ENCODE measurements at places on chromosomes 5 and 9.
A peak's percentile ranks its signal among the peaks of the same experiment; 100 is the strongest.

- DNase-seq: no peak
These were observed 108.1 kb downstream of the GCNT1 start for GRCh38 chr9:76567086-76567485.

GRCh38 chr9:112605518-112605917 is 112.4 kb downstream of the INIP start:
- no peak for DNase-seq

DNA sequence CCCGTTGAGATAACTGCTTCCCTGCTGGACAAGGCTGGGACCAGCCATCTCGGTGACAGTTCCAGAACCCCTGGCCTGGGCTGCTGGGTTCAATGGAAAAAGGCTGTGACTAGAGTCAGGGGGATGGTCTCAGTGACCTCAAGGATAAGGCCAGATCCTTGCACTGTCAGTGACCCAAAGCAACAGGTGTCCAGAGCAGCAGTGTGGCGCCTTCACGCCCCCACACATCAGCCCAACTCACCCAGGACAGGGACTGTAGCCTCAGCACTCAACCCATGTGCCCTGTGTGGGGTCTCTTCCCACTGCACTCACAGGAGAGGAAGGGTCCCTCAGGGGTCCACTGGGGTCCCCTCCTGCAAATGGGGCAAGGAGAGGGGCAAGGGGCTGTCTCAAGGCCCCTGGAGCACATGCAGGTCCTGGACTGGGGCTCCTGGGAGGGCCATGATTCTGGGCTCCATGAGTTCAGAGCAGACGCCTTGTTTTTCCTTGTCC is 698 bp upstream of the LCN2 start:
- DNase-seq: no peak

DNA sequence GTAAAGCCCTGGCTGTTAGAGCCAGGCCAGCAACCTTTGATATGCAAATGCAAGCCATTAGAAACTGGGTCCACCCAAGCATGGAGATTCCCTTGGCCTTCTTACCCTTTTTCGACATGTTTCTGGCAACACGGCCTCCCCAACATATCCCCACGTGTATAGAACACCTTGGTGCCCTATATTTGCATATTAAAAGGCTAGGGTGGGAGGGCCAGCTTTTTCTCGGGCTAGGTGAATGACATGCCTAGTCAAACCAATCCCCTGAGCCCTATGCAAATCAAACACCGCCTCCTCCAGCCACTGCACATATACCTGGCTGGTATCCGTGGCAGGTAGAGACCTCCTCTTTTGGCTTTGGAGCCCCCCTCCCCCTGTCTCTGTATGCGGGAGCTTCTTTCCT is 55.6 kb upstream of the ZFR start:
- peak; percentile 85 for DNase-seq

- DNase-seq: no peak
These were observed 109.8 kb upstream of the ZNF462 start for GRCh38 chr9:106753155-106753671.

DNA sequence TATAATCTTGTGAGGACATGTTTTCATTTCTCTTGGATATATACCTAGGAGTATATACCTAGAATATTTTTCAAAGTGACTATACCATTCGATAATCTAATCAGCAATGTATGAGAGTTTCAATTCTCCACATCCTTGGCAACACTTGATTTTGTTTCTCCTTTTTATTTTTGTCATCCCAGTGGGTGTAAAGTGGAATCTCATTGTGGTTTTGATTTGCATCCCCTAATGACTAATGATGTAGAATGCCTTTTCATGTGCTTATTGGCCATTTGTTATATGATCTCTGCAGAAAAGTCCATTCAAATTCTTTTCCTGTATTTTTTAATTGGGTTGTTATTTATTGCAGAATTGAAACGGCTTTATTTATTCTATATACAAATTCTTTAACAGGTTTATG is 15.2 kb downstream of the ZCCHC9 start:
- DNase-seq: no peak

GRCh38 chr5:35003018-35003957 is 44.5 kb downstream of the AGXT2 start:
- peak; percentile 42 for DNase-seq

- DNase-seq: no peak
These were observed 24.9 kb upstream of the HNRNPH1 start for GRCh38 chr5:179648410-179648809.

GRCh38 chr5:43840424-43841125 is 237.6 kb downstream of the NNT start:
- DNase-seq: no peak

DNA sequence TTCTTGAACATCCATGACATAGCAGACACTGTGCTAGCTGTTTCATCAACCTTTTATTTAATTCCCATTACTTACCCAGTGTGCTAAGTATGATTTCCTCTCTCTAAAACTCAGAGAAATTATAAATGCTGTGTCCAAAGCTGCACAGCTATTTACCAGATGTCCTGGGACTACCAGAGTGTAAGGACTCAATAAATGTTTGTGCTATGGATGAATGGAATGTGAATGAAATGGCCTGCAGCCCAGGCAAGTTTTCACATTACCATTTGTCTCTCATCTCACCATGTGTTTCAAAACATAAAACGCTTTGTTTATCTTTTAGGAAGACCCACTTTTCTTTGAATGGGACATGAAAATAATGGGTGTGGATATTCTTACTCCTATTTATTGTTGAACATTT is 96.2 kb downstream of the ARHGEF28 start:
- no peak for DNase-seq

GRCh38 chr9:128161215-128161902 is 1.3 kb downstream of the BBLN start:
- DNase-seq: no peak

GRCh38 chr5:135695656-135696313 is 117.0 kb upstream of the CXCL14 start:
- DNase-seq: no peak

DNA sequence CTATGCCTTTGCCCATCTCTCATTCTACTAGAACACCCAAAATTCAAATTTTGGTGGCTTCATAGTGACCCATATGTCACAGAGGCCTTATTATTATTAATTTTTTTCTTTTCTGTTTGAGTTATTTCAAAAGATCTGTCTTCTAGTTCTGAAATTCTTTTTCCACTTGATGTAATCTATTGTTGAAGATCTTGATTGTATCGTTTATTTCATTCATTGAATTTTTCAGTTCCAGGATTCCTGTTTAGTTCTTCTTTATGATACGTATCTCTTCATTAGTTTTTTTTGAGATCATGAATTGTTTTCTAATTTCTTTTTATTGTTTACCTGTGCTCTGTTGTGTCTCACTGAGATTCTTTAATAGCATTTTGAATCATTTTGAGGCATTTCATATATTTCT is 24.6 kb upstream of the APBA1 start:
- no peak for DNase-seq

- DNase-seq: no peak
These were observed 115.9 kb downstream of the PIK3R1 start for GRCh38 chr5:68331192-68332079.

DNA sequence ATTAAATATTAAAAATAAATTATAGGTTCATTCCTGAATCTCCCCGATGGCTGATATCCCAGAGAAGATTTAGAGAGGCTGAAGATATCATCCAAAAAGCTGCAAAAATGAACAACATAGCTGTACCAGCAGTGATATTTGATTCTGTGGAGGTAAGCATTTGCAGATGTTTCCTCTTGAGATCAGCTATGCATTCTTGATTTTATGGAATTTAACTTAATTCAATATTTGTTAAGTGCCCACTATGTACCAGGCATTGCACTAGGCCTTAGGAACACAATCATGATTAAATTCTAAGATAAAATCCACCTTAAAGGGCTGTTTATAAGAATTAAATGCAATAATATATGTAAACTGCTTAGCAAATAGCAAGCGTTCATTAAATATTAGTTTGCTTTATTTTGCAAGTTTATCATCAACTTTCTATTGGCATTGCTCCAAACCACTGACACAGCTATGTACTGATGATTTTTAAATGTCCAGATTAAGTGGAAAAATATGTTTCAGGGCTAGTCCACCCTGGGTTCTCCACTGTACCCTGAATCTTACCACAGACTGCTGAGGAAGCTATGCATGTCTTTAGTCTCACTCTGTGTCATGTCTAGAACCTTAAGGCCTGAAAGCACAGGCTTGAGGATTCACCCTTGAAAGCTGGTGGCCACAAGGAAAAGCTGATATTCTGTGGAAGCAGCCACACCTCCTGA is 33.2 kb downstream of the SLC22A4 start:
- DNase-seq: no peak

GRCh38 chr5:53333160-53333559 is 147.3 kb upstream of the FST start:
- no peak for DNase-seq

- no peak for DNase-seq
These were observed 998.2 kb downstream of the PTPRD start for GRCh38 chr9:9614607-9615006.

GRCh38 chr5:128169401-128170017 is 85.9 kb downstream of the SLC12A2 start:
- no peak for DNase-seq

DNA sequence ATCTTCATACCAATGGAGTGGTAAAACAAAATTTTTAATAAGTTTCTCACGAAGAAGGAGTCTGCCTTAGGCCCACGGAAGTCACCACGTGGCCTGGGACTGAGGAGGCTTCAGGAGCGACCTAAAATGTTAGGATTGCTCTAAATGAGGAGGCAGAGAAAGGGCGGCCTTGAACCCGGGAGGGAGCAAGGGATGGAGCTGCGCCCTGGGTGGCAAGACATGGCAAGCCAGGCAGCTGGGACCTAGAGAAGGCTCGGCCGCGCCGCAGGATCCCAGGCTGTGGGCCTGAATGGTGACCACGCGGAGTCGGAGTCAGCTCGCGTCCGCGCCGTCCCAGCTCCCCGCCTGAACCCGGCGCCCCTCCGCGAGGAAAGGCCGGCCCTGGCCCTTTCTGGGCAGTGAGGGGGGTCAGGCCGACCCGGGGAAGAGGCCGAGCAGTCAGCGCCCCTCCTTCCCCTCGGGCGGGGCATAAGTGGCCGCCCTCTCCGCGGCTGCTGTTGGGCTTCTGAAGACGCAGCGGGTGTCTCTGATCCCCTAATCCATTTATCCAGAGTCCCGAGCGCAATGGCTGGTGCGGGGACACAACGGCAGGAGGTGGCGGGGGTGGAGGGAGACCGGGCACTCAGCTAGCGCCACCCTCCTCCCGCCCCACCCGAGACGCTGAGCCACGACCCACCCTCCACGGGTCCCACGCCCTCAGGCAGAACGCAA is 10.6 kb downstream of the IRX1 start:
- no peak for DNase-seq

GRCh38 chr5:76669245-76669644 is 46.0 kb upstream of the F2RL2 start:
- no peak for DNase-seq

DNA sequence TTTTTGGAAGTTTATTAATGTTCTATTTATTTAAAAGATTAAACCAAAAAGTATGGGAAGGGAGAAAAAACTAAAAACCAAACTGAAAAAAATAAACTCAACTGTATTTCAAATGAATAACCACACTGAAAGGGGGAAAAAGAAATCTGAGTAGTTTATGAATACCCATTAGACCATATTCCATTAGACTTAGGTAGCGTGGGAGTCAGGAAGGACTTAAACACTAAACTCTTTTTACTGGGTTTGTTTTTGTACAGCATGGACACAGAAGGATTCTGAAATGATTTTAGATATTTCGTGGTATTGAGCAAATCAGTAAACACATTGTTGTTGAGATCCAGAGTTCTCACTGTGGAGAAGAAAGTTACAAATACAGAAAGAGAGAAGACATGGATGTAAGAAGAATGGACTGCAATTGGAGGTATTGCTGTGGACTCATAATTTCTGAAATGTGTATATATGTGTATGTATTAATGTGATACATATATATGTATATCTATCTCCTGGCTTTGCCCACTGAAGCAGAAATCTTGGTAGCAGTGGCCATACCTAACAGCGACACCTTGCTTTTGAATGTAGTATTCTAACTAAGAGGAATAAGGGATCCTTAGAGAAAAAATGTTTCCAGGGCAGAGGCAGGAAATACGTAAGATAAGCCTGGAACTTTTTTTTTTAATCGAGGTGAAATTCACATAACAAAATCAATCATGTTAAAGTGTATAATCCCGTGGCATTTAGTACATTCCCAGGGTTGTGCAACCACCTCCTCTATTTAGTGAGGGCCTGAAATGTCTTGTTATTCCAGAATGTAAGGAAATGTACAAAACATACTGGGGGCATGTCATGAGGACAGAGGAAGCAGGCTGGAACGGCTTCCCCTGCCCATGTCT is 228.8 kb downstream of the SMARCA2 start:
- DNase-seq: no peak

GRCh38 chr5:150244209-150244608 is 45.4 kb downstream of the CAMK2A start:
- DNase-seq: no peak

DNA sequence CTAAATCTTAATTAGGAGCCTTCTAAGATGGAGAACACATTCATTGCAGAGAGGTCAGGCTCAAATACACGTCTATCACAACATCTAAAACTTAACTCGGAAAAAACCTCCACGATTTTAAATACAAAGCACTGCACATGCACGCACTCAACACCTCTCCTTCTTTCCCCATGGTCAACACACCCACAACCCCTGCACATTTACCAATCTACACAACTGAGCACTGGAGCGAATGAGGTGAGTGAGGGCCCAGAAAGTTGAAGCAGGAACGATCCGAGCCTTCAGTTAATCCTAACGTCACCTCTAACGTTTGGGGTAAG is 278 bp upstream of the NIPSNAP3A start:
- DNase-seq: no peak

DNA sequence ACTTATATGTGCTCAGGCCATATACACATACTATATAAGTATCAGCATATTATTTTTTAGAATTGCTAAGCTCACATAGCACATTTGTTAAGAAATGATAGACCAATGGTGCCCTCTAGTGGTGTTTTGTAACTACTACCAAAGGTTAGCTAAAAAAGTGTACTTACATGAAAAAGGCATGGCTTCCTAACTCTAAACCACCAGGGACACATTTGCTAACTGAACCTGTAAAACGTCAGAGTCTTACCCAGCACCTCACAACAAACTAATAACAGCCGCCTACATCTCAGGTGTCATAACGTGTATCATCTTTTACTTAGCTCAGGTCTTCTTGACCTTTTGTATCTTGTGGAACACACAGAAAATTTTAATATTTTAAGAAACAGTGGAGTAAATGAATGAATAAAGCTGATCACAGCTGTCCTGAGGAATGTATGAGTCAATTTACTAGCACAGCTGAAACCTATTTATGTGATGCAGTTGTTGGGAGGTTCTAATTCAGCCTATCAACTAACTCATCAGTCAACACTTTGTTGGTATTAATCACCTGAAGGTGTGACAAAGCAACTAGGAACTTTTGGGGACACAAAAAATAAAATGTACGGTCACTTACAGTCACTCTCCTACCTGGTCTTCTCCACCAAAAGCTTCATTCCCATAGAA is 72.9 kb downstream of the BAAT start:
- DNase-seq: peak; percentile 58

- DNase-seq: no peak
These were observed 86.7 kb downstream of the KCNIP1 start for GRCh38 chr5:170590566-170590965.

DNA sequence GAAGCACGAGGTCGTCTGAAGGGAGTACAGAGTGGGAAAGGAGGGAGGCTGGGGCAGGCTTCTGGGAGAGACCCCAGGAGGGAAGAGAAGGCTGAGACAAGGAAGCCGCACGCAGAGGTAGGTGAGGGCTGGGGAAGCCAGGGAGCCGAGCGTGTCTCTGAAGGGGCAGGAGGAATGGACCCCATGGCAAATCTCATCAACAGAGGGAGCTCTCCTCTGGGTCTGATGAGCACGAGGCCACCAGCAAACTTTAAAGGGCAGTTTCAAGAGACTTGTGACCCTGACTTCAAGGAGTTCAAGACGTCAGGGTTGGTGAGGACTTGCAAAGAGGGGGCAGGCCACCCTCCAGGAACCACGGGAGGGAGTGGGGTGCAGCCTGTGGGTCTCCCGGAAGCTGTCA is 326.2 kb upstream of the IRX2 start:
- DNase-seq: no peak

Data from NCI-H526 treated with DMSO at 0.1 percent for 48 hours (cell line).